H7 (cell line): ENCODE measurements at places on chromosomes 4 and X. TPM values are rescaled to one million over a fixed set of nuclear protein-coding genes. Genes with fewer than 3 reads are reported as not detected.

The PNCK gene
- 1.7 and 5.5 TPM in 2 replicates for total RNA-seq

GRCh38 chrX:133630362-133630761 lies 215.1 kb upstream of the GPC4 start:
- DNase-seq: no peak

- DNase-seq: no peak
Observed at GRCh38 chr4:153973942-153974341, 185.1 kb upstream of the SFRP2 start.

DNA sequence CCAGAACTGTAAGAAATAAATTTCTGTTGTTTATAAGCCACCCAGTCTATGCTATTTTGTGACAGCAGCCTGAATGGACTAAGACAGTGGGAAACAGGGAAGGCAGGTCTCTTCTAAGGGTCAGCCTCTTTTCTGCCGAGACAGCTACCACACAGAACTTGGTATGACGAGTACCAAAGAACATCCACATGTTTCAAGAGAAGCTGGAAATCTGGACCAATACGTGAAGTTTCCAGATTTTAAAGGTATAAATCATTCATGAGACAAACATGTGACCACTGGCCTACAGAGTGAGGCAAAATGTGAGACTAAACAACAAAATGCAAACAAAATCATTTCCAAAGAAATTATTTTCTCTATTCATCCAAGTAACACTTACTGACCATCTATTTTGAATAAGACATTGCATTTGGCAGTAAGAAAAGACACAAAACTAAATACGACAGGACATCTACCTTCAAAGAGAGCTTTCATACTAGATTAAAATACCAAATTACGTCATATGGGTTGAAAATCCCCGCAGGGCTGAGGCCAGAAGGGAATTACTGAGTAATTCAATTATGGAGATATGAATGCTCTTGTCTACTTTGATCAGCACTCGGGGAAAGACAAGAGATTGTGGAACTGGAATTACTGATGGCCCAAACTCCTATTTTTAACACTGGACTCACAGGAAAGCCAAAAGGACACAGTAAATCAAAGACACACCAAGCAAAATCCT lies 7.2 kb downstream of the SCARB2 start:
- DNase-seq: no peak

GRCh38 chrX:113157496-113157895 lies 316.9 kb upstream of the AMOT start:
- no peak for DNase-seq

DNA sequence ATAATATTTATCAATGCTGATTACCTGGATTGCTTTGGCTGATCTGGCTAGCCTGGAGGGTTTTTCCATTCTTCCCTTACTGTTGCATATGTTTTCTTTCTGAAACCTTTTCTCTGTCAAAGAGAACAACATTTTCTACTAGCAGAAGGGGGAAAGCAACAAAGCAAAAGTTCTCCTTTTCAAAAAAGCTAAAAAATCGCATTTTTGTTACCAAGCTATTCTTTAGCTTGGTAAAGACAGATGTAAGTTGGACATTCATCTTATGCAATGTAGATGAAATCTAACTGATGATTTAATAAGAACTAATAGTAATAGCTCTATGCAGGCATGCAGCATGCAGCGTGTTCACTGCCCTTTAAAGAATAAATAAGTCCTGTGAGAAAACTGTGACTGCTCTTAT lies at the start of gene GRXCR1:
TSS of gene GRXCR1 (plus strand) at position 301 of the 400 bp plus-strand sequence. CDS start 554 bp downstream, outside the sequence.
- no peak for DNase-seq

The PDZD11 gene
- 35.0 and 37.5 TPM in 2 replicates for total RNA-seq

- no peak for DNase-seq
Observed at GRCh38 chrX:131565909-131566308, 22.0 kb downstream of the OR13H1 start.

GRCh38 chr4:24514808-24515207 lies 69.5 kb downstream of the DHX15 start:
- peak; percentile 44 for DNase-seq

The FHDC1 gene
- total RNA-seq: 4.6 and 4.9 TPM in 2 replicates

The GAGE12H gene
- total RNA-seq: not detected in 2 replicates

The USP17L26 gene
- total RNA-seq: not detected in 2 replicates

The PKD2 gene
- total RNA-seq: 16.6 and 19.4 TPM in 2 replicates

- peak; percentile 63 for DNase-seq
Observed at GRCh38 chr4:108620101-108620932, at the start of gene RPL34. RPL34 (plus strand) TSS chr4:108620576; CDS start chr4:108621960, 1,384 bp downstream.

GRCh38 chr4:152956147-152956546 lies 20.0 kb downstream of the FHDC1 start:
- DNase-seq: no peak

- DNase-seq: no peak
Observed at GRCh38 chrX:135264206-135264605, 12.3 kb downstream of the ETDA start.

DNA sequence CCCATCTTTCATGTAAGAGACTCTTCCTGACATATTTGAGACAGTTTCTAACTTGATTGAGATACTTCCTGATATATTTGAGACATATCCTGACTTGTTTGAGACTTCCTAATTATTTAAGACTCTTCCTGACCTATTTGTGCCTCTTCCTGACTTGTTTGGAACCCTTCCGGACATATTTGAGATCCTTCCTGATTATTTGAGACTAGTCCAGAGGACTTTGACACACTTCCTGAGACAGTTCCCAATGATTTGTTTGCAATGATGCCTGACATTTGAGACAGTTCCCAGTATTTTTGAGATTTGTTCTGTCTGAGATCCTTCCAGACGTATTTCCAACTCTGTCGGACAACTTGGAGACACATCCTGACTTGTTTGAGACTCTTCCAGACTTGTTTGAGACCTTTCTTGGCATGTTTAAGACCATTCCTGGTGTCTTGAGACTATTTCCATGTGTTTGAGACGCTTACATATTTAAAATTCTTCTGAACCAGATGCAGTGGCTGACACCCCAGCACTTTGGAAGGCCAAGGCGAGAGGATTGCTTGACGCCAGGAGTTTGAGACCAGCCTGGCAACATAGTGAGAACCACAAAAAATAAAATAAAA lies 118.9 kb upstream of the USP9X start:
- DNase-seq: no peak

The CFI gene
- not detected in 2 replicates for total RNA-seq

- DNase-seq: no peak
Observed at GRCh38 chr4:59960143-59960542, 1240.0 kb upstream of the ADGRL3 start.

DNA sequence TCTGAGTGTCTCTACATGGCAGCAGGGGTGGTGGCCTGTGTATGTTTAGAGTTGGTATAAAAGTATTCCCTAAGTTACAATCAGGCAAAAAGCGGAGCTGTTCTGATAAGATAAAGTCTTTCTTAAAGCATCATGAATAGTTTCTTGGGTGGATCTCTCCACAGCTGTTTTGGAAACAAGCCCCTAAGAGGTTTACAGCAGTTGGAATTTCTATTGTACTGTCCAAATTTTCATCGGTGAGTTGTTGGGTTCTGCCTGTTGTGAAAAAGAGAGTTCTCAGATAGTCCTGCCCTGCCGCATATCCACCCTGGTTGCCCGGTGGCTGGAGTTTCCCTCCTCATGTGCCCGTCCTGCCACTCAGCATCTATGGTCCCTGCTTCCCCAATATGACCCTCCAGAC lies 50.1 kb downstream of the C4orf51 start:
- DNase-seq: no peak

The CCDC110 gene
- total RNA-seq: 0.22 and 0.28 TPM in 2 replicates

DNA sequence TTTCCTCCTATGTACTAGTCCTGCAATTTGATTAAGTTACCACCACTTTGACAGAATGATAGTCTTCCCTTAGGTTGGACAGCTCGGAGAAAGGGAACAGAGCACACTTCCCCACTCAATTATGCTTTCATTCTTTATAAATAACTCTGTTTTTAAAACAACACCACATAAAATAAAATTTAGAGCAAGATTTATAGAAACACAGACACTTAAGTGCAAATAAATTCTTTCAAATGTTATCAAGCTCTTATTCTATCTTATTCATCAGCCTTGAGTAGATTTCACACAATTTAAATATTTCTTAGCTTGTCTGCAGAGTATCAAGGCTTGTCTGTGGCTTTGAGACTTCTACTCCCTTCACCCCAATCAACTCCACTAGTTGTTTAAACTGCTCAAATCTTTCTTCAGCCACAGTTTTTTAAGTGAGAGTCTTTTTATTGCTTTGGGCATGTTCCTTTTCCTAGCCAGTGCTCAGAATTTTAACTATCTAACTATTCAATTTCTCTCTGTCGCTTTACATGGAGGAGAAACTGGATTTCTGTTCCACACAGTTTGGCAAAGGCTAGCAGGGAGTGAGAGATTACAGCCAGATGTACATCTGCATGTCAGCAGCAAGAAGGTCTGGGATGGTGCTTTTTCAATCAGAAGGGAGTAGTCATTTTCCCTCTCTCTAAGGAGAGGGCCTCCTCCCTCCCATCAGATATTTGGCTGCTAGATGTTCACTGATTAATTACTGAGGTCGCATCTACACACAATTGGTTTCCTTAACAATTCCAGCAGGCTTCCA lies 53.1 kb upstream of the PLAC1 start:
- DNase-seq: no peak

DNA sequence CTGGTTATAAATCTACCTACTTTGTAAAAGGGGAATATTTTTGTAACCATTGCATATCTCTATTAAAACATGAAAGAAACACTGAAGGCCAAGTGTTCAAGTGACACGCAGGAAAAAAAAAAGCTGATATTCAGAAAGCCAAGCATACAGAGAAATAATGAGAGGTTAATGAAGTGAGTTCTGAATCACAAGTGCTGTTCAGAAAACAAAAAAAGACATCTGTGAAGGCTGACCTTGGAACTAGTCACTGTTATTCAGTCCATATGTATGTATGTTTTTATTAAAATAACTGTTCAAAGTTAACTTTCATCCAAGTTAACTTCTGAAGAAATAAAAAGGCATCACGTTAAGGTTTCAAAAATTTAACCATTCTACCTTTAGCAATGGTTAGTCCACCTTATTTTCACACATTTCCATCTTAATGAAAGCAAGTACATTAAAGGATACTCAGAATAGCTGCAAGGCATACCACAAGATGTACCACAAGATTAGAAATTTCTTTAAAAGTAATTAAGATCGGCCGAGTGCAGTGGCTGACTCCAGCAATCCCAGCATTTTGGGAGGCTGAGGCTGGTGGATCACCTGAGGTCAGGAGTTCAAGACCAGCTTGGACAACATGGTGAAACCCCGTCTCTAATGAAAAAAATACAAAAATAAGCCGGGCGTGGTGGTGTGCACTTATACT lies 31.4 kb downstream of the SH3RF1 start:
- DNase-seq: no peak

DNA sequence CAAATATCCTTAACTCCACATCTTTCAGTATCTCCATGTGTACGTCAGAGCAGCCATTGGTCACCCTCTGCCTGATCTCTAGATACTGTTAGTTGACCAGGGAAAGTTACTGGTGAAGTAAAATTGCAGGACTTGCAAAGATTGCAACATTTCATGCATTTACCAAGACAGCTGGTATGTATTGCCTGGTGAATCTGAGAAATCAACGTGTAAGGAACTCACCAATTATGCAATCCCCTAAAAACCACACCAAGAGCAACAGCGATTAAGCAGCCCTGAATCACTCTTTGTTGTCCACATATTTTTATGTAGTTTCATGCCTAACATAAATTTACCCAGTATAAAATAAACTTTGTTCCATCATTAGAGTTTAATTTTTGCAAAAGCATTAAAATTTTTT lies 271.2 kb downstream of the NLGN4X start:
- no peak for DNase-seq

DNA sequence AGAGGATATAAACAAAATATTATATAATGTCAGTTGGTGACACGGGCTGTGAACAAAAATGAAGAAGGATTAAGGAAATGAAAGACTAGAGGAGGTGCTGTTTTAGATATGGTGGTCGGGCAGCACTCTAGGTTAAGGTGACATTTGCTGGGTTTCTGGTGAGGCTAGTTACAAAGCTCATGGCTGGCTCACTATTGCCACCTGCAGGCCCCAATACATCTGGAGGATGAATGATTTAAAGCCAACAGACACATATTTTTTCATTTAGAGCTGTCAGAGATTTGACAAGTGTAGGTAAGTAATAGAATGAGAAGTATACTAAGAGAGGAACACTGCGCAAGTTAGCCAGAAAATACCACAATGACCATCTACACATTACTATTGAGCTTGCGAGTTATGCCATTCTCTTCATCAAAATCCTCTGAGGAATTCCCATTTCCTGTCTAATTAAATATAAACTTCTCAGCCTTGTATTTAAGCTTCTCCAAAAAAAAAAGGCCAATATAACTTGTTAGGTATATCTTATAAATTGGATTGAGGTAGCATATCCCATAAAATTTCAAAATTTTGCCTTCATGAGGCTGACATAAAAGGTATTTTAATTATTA lies 6.4 kb upstream of the FGG start:
- peak; percentile 36 for DNase-seq

The NWD2 gene
- total RNA-seq: 0.03 TPM in 1 of 2 replicates, not detected in the other

- no peak for DNase-seq
Observed at GRCh38 chrX:1097328-1097727, 115.1 kb downstream of the CRLF2 start.

GRCh38 chrX:153690466-153690865 lies 2.7 kb downstream of the SLC6A8 start:
- DNase-seq: no peak

The CHIC1 gene
- 9.6 and 9.9 TPM in 2 replicates for total RNA-seq

DNA sequence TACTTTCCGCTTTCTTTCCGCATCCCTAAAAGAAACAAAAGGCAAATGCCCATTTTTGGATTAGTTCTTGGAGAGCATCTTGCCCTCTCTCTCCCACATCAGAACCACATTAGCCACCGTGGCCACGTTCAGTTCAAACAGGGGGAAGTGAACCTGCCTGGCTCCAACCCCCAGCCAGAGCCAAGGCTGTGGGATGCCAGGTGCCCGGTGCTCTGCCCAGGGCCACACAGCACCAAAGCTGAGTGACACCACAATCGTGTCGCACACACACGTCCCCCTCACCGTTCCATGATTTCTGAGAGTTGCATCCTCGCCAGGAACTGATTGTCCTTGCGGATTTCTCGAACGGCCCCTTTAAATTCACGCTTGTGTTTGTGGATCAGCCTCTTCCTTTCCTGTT lies 24.3 kb downstream of the NOP14 start:
- no peak for DNase-seq

The GRID2 gene
- 19.1 and 25.6 TPM in 2 replicates for total RNA-seq

The SGCB gene
- 8.7 and 9.5 TPM in 2 replicates for total RNA-seq

The SLC10A7 gene
- 3.8 and 6.1 TPM in 2 replicates for total RNA-seq

DNA sequence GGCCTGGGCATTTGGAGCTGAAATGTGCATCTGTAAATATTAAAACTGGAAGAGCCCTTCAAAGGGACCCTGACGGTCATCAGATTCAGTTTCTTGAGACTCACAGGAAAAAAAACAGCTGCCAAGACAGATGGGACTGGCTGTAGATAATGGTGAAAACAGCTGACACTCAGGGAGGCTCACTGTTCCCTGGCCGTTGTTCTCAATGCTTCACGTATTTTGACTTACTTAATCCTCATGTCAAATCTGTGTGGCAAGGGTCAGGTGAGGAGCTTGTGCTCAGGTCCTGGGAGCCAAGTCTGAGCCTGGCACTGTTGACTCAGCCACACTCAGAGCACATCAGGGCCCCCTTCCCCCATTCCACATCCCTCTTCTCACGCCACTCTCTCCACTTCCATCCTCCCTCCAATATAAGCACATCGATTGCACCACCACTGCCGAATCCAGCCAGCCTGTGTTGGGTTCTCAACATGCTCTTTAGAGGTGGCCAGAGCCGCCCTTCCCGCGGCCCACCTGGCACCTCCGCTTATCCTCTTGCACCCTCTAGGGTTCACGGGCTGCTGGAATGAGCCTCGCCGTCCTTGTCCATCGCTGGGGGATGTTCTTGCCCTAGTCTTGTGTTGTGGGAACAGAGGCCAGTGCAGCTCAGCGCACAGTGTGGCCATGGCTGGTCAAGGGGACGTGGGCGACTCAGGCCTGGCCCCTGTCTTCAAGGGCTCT lies 40.1 kb downstream of the EVC start:
- peak; percentile 66 for DNase-seq
